ENCODE measurements at places on chromosomes 6 and 20. TPM values are rescaled to one million over a fixed set of nuclear protein-coding genes. Genes with fewer than 3 reads are reported as not detected.

GRCh38 chr6:21284166-21284565 is 309.4 kb upstream of the SOX4 start:
- no peak for DNase-seq

GRCh38 chr20:61819921-61820825 is 245.5 kb downstream of the TAF4 start:
- DNase-seq = no peak

GLP1R gene
- not detected for total RNA-seq

DNA sequence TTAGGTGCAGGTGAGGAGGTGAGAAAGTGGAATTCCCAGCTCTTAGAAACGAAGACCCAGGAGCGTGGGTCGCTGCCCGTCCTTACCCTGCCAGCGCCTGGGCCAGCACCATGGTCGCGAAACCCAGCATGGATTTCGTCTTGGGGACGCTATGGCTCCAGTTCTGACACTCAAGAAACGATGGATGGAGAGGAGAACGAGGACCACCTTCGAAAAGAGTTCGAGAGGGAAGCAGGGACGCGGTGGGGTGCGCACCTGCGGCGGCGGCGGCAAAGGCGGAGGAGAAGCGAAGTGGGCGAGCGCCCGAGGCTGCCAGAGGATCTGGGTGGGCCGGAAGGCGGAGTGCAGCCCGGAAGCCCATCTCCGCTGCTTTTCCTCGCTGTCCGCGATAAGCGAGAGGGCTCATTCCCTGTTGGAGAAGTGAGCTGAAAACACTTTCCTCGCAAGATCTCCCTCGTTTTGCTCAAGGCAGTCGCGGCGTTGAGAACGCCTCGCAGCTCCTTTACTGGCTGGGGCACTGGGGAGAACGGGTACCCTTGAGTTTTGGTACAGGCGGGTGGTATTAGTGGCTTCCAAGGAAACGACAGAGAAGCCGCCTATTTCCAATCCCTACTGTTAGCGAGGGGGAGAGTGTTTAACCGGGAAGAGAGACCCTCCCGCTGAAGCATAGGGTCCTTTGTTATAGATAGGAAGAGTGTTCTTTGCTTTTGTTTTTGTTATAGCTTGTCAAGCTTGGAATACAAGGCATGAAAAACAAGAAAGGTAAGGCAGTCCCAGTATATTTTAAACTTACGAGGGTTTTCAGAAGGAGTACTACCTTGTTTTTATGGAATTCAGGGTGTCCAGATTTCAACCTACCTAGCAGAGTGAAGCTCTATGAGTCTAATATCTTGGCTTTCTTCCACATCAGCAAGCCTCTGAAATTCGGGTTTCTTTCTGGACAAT is 109.5 kb downstream of the TRIM27 start:
- DNase-seq = no peak

DNA sequence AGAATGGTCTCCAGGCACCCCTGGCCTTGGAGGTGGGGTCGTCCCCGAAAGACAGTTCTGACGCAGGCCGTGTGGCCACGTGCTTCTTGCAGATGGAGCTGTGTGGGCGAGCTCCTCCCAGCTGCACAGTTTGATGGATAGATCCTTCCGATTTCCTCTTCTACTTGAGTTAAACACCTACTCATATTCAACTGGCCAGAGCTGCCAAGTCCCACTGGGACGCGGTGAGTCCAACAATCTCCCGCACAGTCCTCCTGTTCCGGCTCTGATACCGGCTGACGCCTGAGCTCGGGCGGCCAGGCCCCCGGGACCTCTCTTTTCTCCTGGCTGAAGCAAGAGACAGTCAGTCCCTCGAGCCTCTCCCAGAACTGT is 57.9 kb upstream of the DACT2 start:
- DNase-seq = no peak

- peak; percentile 87 for DNase-seq
Observed at GRCh38 chr6:43060034-43060754, 763 bp downstream of the KLC4 start.

- peak; percentile 43 for DNase-seq
Observed at GRCh38 chr20:4225745-4226144, 210.4 kb upstream of the RNF24 start.

DNA sequence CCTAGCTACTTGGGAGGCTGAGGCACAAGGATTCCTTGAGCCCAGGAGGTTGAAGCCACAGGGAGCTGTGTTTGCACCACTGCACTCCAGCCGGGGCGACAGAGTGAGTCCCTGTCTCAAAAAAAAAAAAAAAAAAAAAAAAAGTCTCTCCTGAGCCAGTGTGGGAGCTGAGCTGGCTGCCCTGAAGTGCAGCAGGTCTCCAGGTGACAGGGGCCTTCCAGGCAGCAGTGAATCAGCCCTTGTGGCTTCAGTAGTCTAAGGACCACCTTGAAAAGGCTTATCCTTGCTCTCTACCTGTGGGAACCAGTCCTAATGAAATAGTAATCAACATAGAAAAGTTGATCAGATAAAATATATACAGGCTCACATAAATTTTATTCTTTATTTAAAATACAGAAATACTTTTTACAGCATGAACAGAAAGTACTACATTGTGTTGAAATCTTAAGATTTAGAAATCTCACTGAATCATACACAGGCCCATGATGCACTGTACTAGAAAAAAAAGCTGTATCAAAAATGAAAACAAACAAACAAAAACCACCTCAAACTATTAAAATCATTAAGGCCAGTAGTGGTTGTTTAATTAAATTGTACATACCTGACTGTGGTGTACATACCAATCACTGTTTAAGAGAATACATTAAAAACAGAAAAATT is 128.9 kb downstream of the SCML4 start:
- no peak for DNase-seq

DNA sequence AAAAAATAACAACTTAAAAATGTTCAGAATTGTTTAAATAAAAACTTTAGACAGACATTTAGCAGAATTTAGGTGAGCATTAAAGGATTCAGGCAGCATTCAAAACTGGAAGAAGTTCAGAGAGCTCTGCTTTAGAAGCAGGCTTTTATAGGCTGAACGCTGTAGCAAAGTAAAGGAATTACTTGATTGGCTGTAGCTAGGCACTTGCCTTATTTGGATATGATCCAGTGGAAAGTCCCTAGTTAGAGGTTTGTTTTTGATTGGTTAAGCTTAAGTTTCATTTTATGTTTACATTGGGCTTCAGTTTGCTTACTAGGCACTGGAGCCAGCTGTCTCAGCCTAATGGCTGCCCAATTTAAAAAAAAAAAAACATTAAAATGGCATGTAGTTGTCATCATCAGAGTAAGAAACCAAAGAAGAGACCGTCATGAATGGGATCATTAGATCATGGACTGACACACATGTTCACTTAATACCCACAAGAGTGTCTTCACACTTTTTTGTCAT is 65.1 kb downstream of the CBFA2T2 start:
- peak; percentile 98 for DNase-seq

PLAGL2 gene
- 26.5 TPM for total RNA-seq

DNA sequence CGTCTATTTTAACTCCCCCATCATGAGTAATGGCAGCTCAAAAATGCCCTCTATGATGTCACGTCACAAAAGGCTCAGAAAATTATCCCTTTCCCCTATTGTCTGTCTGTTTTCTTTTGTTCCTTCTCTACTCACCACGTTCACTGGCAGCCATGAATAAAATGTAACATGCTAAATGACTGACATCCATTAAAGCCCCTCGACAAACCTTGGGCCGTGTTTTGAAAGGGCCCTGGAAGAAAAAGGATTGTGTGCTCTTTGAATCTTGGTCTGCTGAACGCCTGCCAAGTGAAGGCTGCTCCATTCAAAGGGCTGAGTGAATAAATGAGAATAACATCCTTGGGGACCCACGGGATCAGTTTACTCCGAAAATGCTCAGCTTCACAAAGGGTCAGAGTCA is 118.7 kb downstream of the RPS12 start:
- no peak for DNase-seq

DNA sequence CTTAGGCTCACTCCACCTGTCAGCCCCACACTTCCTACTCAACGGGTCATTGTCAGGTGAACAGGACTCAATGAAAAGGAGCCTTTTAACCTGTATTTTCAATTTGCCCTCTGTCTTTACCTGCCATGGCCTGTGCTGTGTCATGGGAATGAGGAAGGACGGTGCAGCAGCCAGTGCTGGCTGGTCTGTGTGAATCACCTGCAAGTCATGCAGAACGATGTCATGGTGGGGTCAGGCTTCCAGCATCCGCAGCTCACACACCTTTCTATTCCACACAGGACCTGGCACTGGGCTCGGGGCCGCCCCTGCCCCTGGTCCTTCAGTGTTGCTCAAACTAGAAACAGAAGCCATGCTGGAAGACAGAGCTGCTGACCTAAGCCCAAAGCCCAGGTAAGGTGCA is 188.7 kb upstream of the GMDS start:
- DNase-seq = no peak

GRCh38 chr6:12335131-12335527 is 45.0 kb downstream of the EDN1 start:
- DNase-seq = no peak

GRCh38 chr6:63817492-63818050 is 182.0 kb downstream of the PHF3 start:
- DNase-seq = no peak

DNA sequence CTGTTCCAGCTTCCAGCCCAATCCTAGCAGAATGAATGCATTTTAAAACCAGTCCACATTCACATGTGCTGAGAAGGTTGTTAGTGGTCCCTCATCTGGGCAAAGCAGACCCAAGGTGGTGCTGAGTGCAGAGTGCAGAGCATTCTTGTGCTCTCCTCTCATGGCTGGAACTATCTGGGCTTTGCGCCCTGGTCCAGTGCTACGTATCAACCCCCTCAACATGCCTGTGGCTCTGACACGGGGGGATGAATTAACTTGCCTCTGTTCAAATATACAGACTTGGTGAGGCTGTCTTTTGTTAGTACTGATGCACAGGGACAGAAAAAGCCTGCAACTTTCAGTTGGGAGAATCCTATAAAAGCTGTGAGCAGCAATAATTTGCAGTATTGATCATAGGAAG is 42.5 kb downstream of the PANK2 start:
- no peak for DNase-seq

DNA sequence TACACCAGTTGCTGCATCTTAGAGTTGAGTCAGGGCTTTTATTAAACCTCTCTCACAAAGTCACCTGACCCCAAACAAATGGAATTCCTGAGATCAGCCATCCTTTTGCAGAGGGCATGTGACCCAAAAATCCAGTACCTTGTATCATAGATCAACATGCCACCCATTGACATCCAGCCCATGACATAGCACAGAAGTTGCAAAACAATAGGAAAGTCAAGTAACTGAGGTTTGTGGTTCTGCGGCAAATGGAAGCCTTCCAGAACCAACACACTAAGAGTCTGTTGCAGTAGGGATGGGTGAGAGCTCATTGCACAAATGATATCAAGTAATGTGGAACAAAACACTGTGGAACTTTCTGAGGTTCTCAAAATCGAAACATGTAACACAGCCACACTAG is 111.2 kb downstream of the PDE7B start:
- no peak for DNase-seq

DNA sequence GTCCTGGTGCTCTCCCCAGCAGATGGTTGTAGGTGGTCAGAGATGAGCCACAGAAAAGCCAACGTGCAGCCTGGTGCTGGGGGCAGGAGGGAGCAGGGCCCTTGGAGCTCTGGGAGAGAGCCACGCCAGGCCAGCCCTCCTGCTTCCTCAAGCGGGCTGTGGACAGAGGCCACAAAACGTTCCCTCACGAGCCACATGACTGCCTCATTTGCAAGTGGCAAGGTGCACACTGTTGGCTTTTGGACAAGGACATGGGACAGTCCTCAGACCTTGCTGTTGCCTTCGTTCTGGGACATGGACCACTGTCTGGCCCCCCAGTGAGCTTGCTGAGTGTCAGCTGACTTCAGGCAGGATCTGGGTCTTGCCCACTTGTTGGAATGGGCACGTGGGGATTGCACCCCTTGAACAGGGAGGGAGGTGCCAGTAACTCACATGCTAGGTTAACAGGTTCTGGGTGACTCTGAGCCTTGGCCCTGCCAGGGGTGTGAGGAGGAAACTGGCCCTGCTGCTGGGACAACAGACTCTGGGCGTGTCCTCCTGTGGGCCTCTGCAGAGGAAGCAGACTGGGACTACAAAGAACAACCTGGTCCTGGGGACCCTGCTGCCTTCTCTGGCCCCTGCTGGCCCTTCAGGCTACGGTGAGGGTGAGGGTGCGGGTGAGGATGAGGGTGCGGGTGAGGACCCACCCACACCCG is 2.6 kb downstream of the SLCO4A1 start:
- DNase-seq = no peak

DNA sequence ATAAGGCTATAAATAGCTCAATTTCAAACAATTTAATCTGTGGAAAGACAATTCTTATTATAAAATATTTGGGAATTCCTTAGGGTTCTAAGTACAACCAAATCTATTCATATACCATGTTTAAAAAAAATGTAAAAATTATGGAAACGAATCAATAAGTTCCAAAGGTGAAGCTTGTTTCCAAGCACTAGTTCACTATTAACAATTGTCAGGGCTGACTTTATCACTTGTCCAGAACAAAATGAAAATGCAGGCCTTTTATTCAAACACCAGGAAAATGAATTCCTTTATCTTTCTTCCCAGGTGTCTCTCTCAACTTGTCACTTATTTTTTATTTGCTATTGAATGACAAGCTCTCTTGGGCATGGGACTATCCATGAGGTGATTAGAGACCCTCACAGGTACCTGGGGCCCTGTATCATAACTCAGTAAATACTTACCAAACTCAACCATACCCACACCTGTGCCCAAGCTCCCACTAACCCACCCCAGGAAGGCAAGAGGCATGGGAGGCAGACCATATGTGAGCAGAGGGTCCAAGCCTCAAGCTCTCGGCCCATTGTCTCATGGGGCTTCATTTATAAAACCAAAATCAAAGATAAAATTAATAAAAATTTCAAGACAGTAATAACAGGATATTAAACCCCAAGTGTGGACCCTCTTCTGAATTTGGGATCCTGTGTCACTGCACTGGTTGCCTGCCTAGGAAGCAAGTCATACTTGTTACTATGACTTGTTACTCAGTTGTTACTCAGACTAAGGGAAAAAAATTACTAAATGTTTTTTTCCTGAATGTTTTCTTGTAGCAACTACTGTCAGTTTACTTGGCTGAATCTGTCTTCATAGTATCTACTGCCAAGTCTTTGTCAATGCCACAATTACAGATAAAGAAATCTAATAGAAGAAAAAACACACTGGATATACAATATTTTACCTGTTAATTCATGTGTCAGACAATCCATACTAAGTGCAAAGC is 54.7 kb downstream of the PTPRK start:
- no peak for DNase-seq

DNA sequence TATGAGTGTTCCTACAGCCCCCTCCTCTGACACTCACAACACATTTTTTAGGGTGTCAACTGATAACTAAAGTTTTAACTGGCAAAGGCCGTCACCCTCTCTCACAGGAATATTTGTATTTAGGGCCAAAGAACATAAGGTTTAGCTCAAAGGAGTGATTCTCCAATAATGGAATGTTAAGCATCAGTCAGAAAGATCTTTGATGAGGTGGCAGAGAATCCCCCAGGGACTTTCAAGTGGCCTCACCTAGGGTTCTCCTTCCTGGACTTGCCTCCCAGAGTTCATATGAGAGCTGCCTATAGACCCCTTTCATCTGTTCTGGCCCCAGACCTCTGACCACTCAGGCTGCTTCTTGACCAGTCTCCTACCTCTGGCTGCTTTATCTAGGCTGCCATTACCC is 7.4 kb upstream of the SCUBE3 start:
- DNase-seq = no peak

- DNase-seq = peak; percentile 79
Observed at GRCh38 chr6:21710908-21711627, 117.5 kb downstream of the SOX4 start.

GRCh38 chr6:12348530-12349511 is 58.7 kb downstream of the EDN1 start:
- DNase-seq = peak; percentile 98

GRCh38 chr6:168496997-168497331 is 56.0 kb downstream of the SMOC2 start:
- no peak for DNase-seq

GRCh38 chr6:112005013-112005371 is 48.9 kb upstream of the CCN6 start:
- no peak for DNase-seq

XKR7 gene
- not detected for total RNA-seq

EPB41L2 gene
- 41.7 TPM for total RNA-seq

Measured in HepG2 (cell line).